ENCODE measurements at places on chromosomes 3 and 15.

DNA sequence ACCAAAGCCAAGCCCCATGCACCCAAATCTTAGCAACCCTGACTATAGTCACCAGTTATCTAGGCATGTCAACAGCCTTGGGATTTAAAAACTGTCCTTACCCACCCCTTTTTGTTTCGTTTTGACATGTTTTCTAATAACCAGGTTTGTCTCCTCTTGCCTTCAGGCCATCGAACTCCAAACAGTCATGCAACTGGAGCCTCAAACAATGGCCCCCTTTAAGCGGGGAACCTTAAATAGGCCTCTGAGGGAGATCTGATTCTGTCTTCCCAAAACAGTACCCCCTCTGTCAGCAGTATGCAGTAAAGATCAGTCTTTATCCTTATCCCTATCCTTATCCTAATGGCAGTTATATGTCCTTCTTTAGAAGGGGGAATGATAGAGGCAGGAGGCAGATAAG, 105.7 kb downstream of the DPH6 start:
- no peak for DNase-seq
- H3K36me3 ChIP-seq, result no peaks in the 10 kb centered on the region
- H3K27me3 ChIP-seq, result no peaks in the 10 kb centered on the region

DNA sequence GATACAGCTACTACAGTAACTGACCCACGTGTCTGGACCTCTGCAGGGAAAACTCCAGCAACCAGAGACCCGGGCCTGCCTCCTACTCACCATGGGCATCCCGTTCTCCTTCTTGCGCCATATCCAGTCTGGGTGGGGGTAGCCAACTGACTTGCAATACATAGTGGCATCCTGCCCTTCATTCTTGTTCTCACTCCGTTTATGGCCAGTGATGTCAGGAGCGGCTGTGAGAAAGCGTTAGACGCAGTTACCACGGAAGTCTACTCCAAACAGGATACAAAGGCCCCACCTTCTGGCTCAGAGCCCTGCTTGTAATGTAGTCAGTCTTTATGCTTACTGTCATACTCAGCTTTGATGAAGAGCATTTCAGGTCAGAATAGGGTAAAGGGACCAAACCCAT, 59.6 kb downstream of the NPTN start:
- no peak for DNase-seq
- H3K4me3 ChIP-seq, result no peak overlapping the region
- H3K27ac ChIP-seq, result no peak overlapping the region
- H3K27me3 ChIP-seq, result no peaks in the 10 kb centered on the region
- H3K4me1 ChIP-seq, result no peaks in the 10 kb centered on the region
- H3K36me3 ChIP-seq, result peaks cover 64% of the 10 kb centered on the region

DNA sequence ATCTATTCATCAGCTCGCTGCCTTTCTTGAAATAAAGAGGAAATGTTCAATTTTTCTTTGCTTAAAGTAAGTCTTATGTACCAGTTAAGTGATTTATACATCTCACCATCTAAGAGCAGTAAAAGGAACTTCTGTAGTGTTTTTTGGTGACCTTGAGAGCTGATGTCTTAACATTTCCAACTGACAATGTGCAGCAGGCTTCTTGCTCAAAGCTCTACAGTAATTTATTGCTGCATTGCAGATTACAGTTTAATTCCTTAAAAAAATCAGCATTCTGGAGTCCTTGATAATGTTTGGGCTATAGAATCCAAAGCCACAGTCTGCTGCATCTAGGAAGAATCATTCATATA, 61.6 kb downstream of the DIPK2A start:
- H3K27ac ChIP-seq, result no peak overlapping the region
- H3K4me3 ChIP-seq, result no peak overlapping the region
- DNase-seq, result no peak
- H3K27me3 ChIP-seq, result no peaks in the 10 kb centered on the region

DNA sequence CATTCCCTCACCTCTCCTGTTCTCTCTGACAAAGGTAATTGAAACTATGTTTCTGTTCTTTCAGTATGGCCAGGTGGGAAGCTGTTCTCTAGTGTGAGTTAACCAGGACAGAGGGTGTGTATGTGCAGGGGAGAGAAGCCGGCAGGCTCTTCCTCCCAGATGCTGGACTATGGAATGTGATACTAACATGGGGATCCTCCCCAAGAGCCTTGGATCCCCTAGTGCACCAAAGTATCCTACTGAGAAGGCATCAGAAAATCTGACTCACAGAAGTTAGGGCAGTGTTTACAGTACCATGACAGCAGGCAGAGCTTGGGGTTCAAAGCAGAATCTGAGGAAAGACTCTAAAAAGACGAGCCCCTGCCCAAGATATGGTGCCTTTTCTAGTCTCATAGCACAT, 123.1 kb downstream of the APBA2 start:
- H3K4me3 ChIP-seq, result no peak overlapping the region
- H3K4me1 ChIP-seq, result no peaks in the 10 kb centered on the region
- H3K27me3 ChIP-seq, result peaks cover 2% of the 10 kb centered on the region
- no peaks in the 10 kb centered on the region for H3K36me3 ChIP-seq
- no peak for DNase-seq
- H3K27ac ChIP-seq, result no peak overlapping the region

DNA sequence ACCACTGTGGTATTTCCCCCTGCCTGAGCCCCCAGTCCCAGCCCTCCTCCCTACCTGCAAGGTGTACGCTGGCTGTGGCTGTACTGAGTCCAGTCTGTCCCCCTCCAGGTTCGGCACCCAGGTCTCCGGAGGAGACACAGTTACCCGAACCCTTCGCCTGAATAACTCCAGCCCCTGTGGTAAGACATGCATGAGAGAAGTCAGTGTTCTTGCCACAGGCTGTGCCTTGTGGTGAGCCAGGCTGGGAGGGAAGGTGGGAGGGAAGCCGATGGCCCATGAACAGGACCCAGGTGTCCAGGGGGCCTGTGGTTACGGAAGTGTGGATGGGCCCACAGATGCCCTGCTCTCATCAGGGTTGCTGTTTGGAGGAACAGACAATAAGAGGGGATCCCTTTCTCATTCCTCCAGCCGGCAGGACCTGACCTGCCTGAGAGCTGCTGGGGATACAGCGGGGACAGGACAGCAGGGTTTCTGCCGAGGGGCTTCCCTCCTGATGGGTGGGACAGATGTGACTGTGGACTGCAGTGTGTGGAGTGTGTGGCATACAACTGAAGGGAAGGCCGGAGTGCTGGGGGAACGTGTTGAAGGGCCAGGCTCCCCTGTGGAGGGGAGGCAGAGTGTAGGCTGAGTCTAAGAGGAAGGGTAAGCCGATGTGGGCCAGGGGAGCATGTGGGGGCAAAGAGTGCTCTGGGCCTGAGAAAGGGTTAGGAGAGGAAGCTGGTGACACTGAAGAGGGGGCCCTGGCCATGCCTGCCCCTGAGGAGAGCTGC, 21.9 kb downstream of the ACAA1 start:
- no peak overlapping the region for H3K27ac ChIP-seq
- no peak for DNase-seq
- no peak overlapping the region for H3K4me3 ChIP-seq
- H3K27me3 ChIP-seq, result no peaks in the 10 kb centered on the region
- no peaks in the 10 kb centered on the region for H3K4me1 ChIP-seq
- no peaks in the 10 kb centered on the region for H3K36me3 ChIP-seq

DNA sequence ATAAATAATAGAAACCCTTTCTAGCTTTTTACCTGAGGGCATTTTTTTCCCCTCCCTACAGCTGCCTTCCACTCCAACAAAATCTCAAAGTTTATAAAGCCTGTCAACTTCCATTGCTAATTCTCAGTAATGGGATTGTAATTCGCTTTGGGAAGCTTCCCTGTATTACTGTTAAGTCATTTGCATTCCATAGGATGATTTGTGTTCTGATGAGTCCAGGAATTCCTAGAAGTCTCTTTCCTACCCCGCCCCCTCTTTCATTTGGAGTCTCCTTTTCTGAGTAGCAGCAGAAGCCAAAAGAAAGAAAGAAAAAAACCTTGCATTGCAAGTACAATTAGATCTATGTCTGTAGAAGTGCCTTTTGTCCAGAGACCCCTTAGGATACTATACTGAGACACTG, 1033.3 kb downstream of the IGSF11 start:
- H3K4me1 ChIP-seq, result peaks cover 4% of the 10 kb centered on the region
- no peak overlapping the region for H3K4me3 ChIP-seq
- H3K27ac ChIP-seq, result no peak overlapping the region
- no peaks in the 10 kb centered on the region for H3K36me3 ChIP-seq
- H3K27me3 ChIP-seq, result no peaks in the 10 kb centered on the region
- DNase-seq, result no peak

DNA sequence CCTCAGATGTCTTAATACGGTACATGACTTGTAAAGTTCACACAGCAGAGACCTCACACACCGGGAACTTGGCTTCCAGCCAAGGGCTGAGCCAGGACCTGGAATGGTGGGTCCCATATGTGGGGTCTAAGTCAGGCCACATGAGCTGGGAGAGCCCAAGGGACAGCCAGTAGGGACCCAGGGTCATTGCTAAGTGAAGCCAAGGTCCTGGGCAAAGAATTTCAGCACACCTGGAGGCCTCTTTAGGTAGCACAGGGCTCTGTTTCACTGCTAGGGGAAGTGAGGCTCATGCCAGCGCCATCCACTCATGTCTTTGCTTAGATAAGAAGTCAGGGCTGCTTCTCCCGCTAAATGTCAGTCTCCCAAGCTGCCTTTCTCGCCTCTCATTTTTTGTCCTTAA, 116.6 kb upstream of the TLE3 start:
- no peaks in the 10 kb centered on the region for H3K27me3 ChIP-seq
- no peak overlapping the region for H3K4me3 ChIP-seq
- no peaks in the 10 kb centered on the region for H3K36me3 ChIP-seq
- no peak for DNase-seq
- H3K4me1 ChIP-seq, result no peaks in the 10 kb centered on the region
- no peak overlapping the region for H3K27ac ChIP-seq

DNA sequence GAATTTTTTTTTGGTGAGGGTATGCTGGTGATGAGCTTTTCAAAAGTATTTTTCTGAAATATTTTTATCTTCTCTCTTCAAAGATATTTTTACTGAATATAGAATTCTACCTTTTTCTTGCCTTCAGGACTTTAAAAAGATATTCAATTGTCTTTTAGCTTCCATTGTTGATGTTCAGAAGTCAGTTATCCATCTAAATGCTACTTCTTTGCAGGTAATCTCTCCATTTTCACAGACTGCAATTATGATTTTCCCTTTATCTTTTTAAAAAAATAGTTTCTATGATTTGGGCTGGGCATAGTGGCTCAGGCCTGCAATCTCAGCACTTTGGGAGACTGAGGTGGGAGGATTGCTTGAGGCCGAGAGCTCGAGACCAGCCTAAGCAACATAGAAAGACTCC, 222.4 kb downstream of the IL20RB start:
- no peaks in the 10 kb centered on the region for H3K4me1 ChIP-seq
- H3K27ac ChIP-seq, result no peak overlapping the region
- H3K4me3 ChIP-seq, result no peak overlapping the region
- no peaks in the 10 kb centered on the region for H3K27me3 ChIP-seq
- DNase-seq, result no peak

- H3K4me3 ChIP-seq, result no peak overlapping the region
- DNase-seq, result no peak
- no peaks in the 10 kb centered on the region for H3K27me3 ChIP-seq
- no peaks in the 10 kb centered on the region for H3K36me3 ChIP-seq
- no peak overlapping the region for H3K27ac ChIP-seq
Measured at GRCh38 chr3:107416138-107416537, 38.9 kb downstream of the CCDC54 start.

DNA sequence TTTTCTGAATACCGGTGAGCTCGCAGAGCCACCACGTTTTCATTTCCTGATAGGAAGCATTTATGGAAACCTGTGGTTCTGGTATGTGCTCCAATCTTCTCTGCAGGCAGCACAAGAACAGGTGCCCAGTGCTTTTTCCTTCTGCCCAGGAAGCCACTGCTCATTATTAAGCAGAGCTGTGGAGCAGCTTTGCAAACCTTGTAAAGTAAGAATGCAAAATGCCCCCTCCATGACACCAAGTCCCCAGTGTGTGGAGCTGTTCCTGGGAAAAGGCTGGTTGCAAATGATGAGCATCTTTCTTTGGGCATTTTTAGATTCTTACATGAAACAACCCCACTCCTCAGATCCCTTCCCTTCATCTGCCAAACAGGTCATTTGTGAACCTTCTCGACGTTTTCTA, 65.7 kb upstream of the MRPL3 start:
- no peaks in the 10 kb centered on the region for H3K4me1 ChIP-seq
- H3K4me3 ChIP-seq, result no peak overlapping the region
- DNase-seq, result no peak
- no peak overlapping the region for H3K27ac ChIP-seq
- H3K36me3 ChIP-seq, result no peaks in the 10 kb centered on the region

DNA sequence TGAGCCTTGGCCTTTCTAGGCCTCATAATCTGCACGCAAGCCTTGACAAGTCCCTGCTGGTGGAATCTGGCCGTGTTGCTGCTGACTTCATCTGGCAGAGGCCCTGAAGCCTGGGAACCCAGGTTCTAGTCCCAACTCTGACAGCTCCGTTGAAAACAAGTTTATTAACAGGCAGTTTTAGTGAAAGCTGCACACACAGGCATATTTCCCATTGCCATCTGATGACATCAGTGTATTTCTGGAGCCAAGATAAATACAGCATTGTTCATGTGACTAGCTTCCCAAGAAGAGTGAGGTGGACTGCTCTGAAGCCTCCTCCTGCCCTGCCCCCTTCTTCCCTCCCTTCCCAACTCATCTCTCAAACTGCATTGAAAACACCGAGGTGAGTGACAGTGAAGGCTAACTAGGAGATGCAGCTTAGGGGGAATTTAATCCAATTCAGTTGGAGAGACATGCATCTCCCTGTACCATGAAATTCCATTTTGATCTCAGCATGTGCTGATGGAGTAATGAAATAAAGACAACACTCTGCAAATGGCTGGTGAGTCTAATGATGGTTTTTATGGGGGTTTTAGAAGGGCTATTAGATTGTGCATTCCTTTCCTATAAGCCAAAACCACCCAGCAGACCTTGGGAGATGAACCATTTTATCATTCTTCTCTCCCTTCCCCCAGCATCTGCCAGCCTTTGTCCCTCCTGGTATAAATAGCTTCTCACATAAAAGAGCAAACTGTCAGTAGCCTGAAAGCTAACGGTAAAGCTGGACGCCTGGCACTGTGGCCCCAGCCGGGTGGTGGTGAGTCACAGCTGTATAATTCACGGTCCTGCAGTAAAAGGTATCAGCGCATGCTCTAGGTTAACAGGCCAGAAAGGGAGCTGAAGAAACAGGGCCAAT, 38.0 kb downstream of the PRICKLE2 start:
- peak overlapping the region; percentile 56 for H3K27ac ChIP-seq
- peaks cover 5% of the 10 kb centered on the region for H3K4me1 ChIP-seq
- no peak overlapping the region for H3K4me3 ChIP-seq
- no peaks in the 10 kb centered on the region for H3K27me3 ChIP-seq

DNA sequence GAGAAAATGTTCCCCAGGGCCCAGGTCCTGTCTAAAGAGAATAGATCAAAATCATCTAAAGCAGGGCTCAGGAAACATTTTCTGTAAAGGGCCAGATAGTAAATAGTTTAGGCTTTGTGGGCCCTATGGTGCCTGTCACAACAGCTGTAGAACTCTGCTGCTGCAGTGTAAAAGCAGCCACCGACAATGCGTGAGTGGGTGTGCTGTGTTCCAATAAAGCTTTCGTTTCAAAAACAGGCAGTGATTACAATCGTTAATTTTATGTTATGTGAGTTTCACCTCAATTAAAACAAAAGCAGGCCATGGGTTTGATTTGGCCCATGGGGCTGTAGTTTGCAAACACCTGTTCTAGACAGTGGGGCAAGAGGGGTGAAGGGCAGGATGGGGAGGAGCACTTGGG, 12.5 kb upstream of the HEG1 start:
- H3K27ac ChIP-seq, result no peak overlapping the region
- no peak overlapping the region for H3K4me3 ChIP-seq
- no peak for DNase-seq
- H3K36me3 ChIP-seq, result no peaks in the 10 kb centered on the region
- peaks cover 5% of the 10 kb centered on the region for H3K4me1 ChIP-seq

GRCh38 chr3:150254309-150254708, 153.8 kb upstream of the TSC22D2 start:
- H3K4me1 ChIP-seq, result peaks cover 29% of the 10 kb centered on the region
- DNase-seq, result no peak
- H3K36me3 ChIP-seq, result no peaks in the 10 kb centered on the region
